ENCODE measurements at places on chromosomes 5 and 9.

DNA sequence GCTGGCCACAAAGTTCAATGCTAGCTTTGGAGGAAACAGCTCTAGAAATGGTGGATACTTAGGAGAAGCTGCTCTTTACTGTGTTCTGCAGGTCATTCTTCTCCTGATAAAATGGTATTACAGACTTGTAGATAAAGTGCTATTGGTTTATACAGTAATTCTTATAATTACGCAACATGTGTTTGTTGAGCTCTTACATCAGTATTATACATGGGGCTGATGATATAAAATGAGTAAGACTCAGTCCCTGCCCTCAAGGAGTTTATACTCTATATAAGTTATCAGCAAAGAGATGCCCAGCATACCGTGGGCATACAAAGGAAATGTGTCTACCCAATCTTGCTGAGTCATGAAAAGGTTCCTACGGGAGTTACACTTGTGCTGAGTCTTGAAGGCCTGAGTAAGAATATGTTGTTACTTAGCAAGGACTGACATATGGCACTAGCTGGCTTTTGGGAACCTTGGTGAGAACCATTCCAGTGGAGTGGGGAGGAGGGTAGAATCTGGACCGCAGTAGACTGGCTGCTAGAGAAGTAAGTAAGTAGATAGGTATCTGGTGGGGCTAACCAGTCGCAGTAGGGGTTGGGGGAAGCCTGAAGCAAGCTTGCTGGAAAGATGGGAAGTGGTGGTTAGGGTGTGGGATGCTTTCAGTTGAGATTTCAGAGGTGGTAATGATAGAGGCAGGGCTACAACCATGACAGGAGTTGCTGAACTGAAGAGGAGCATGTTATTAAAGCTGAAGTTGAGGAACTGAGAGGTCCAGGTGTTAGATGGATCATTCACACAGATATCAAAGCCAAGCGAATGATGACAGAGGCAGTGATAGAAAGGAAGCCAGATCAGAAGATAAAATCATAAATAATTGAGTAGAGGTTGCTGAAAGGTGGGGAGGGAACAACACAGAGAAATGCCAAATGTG is 11.1 kb upstream of the TTC23L start:
- DNase-seq: no peak

DNA sequence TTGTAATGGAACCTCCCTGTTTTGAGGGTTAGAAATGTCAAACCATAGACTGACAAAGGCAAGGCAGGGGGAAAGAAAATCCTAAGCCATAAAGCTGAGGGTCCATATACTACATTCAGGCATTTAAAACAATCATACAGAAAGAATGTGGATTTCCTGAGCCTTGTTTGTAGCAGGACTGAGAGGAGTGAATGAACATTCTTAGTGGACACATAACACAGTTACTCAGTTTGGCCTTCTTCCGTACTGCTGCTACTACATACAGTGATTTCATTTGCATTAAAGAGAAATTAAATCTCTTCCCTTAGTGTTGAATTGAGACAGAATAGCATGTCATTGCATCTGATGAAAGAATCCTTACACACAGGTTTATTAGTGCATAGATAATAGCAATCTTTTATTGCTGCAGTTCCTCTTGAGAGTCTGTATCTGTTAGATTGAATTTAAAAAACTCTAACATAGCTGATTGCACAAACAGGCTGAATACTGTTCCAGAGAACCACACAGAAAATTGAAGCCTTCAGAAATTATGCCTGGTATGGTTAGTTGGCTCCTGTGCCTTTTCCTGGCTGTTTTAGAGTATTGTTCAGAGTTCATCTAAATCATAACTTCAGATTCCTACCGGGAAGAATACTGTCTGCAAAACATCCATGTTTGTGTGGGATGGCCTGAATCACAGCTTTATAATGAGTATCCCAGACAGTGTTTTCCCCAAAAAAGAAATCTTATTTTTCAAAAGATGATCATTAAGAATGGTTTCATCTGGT is 2.0 kb upstream of the MTX3 start:
- DNase-seq: no peak

DNA sequence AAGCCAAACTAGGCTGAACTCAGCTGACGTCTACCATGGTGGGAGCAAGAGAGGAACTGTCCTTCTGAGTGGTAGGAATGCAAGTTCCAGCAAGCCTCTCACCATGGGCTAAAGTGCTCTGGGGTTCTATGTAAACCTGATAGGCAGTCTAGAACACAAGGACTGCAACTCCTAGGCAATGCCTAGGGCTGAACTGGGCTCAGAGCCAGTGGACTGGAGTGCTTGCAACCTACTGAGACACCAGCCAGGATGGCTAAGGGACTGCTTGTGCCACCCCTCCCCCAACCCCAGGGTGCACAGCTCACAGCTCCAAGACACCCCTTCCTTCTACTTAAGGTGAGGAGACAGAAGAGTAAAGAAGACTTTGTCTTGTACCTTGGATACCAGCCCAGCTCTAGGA is 12.1 kb upstream of the RCL1 start:
- DNase-seq: no peak

- DNase-seq: no peak
Measured at GRCh38 chr5:37272511-37272910, 23.3 kb upstream of the CPLANE1 start.

DNA sequence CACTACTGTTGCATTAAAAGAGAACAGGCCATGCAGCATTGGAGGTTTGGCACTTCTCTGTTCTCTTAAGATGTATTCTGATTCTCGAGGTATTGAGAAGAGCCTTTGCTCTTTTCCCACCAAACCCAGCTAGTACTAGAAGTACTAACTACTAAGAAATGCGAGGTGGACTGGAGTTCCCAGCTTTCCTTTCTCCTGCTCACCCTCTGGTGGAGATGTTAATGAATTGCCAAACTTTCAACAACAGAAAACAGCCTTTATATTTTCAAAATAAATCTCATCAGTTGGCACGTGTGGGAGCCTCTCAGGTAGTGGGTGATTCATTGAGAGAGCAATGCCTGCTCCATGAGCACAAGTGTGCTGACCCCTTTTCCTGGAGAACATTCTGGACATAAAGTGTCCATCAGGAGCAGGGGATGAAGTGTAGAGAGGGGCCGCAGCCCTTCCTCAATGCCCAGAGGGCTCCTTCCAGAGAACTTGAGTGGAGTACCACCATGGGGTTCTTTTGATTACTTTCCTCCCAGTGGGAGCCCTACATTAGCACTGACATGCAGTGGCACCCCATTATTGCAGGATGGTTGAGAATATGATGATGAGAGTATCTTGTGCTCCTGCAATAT is 45.7 kb downstream of the TMEM174 start:
- no peak for DNase-seq

- no peak for DNase-seq
Measured at GRCh38 chr5:129853588-129853987, 50.7 kb upstream of the CHSY3 start.

DNA sequence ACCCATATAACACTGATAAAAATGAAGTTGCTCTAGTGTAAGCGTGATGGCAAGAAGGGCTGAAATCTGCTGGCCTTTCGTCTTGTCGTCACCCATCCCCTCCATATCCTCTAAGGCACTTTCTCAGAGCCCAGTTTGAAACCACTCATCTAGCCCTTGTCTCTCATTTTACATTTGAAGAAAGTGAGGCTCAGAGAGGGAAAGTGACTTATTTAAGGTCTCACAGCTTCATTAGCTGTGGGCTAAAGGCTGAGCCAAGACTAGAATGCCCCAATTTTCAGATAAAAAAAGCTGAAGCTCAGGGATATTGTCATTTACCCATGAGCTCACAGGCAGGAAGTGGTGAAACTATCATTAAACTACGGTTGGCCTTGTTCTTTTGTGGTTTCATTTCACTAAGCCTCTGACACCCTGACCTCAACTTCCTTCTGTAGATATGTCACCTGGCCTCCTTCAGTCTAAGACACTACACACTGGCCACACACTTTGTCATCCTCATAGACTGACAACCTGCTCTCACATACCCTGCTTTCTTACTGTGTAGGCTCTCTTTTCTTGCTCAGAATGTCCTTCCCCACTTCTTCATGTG is 176.7 kb upstream of the DMAC1 start:
- DNase-seq: no peak

- DNase-seq: no peak
Measured at GRCh38 chr9:86732514-86733171, 214.7 kb downstream of the GAS1 start.

DNA sequence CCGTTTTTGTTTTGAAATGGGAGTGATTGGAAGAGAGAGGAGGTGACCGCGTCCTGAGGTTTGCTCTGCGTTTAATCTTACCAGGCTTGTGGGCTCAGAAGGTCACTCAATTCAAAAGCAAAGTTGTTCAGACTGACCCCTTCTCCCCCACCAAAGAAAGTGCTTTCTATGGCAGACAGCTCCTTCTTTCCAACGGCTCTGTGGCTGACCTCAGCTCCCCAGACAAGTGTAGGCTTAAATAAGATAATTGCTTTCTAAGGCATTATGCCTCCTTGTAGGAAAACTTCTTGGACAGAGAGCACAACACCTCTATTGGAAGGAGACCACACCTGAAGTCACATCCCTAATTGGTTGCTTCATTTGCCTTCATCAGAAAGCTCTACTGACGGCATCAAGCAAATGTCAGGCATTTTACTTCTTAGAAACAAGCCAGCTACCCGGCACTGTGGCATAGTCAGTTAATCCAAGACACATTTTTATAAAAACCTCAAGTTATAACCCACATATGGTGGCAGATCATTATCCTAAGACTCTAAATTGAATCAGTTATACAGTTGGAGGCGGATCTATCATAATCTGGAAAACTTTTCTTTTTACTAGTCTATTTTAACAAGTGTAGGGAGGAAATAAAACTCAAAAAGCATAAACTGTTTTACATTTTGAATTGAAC is 94.9 kb downstream of the TMEM174 start:
- DNase-seq: no peak

GRCh38 chr9:38118862-38119438 is 49.9 kb upstream of the SHB start:
- DNase-seq: no peak

DNA sequence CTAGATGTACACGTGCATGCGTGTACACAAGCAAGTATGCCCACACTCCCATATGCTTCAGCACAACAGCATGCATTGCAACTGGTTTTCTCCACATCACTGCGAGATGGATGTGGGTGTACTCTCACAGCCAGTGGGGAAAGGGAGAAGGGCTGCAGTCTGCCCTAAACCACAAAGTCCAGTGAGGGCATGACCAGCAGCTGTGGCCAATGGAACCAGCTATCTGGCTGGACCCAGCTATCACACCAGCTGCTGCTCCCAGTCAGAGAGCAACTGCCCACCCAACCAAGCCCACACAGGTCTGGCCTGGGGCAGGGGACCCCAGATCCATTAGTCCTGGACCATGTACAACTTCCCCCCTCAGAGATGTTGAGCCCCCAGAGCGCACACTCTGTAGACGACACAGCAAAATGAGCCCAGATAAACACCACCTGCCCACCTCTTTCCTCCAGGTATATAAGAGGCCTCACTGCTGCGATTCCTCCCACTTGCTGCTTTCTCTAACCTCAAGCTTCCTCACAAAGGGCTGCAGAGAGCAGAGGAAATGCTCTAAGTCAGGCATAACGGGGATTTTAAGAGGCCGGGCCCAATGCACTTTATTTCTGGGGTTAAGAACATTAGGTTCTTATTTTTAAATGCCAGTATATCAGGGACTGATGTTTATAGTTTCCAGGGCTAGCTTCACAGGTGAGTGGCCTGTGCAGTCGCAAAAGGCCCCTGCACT is 39.0 kb downstream of the SHB start:
- no peak for DNase-seq

- no peak for DNase-seq
Measured at GRCh38 chr9:37927601-37928551, 23.9 kb upstream of the SLC25A51 start.

DNA sequence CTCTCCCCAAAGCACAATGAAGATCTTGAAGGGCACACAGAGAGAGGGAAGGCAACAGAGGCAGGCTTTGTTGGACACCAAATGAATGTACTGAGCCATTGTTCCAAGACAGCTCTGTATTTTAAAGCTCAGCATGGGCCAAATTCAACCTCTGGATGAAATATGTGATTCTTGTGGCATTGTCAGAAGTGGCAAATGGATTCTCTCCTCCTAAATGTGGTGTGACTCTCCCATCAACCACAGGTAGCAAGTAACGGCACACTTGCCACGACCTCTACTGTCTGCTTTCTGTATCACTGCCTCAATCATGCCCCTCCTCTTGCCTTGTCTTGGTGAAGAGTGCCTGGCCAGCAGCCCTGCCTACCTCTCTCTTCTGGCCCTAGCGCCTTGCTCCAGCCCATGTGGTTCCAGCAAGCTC is 6.1 kb upstream of the MOB3B start:
- DNase-seq: no peak

GRCh38 chr9:99826579-99826978 is 4.9 kb downstream of the NR4A3 start:
- DNase-seq: no peak

DNA sequence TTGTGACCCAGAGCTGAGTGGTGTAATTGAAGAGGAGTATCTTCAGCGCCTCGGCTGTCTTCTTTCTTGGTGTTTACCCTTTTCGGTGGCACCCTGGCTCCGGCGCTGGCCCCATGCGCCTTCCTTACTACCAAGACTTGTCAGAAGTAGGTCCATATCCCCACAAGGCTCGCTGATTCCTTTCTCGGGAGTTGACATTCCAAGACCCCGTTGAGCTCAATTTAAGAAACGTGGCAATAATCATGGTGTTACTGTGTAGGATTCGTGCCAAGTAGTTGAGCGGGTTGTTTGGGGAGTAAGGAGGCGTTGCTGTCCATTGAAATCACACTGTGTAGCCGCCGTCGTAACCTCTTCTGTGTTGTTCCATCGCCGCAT is 795 bp downstream of the NDUFAF2 start:
- DNase-seq: no peak

DNA sequence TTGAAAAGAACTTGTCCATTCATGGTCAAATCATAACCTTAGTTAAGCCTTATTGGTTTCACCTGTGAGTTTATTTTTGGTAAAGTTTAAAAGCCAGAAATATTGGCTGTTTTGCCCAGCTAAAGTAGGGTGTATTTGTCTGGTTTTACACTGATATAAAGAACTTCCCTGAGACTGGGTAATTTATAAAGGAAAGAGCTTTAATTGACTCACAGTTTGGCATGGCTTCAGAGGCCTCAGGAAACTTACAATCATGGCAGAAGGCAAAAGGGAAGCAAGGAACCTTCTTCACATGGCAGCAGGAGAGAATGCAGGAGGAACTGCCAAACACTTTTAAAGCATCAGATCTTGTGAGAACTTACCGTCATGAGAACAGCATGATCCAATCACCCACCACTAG is 55.3 kb downstream of the JAKMIP2 start:
- no peak for DNase-seq

DNA sequence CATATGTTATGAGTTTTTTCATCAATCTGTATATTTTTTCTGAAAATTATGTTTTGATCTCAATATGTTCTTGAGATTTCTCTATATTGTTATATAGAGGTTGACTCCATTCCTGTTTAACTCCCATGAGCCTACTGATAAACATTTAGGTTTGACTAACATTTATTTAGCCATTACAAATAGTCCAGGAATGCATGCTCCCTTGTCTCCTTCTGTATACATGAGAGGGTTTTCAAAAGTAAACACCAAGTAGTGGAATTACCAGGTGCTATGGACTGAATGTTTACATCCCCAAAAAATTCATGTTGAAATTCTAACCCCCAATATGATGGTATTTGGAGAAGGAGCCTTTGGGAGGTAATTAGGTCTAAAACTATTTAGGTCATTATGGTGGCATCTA is 3.5 kb upstream of the OR5C1 start:
- no peak for DNase-seq

GRCh38 chr5:7845557-7845956 is 5.4 kb downstream of the CFAP90 start:
- DNase-seq: no peak

GRCh38 chr9:71746023-71746757 is 22.1 kb downstream of the CEMIP2 start:
- DNase-seq: no peak

Data from C1 segment of cervical spinal cord (tissue), 14 donors.